Chondrocyte (in vitro differentiated cells): ENCODE measurements at places on chromosomes 6 and 20.

DNA sequence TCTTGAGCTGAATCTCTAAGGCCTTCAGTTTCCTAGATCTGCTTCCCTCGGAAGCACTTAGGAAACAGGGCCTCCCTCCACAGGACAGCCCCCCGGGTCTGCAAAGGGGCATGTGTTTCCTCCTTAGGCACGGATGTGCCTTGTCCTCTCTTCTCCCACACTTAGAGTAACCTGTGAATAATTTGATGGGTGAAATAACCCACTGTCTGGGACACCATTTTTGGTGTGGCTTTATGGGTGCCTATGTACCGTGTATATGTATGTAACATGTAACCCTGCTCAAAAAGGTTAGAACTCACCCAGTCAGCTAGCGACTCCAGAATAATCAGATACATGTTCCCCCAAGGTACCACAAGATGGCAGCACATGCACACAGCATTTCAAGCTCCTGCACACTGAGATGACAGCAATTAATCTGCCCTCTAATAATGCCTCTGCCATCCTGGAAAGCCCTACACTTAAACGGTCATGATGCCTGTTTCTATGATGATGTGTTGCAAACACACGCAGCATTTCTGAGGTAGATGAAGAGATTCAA is 212.0 kb upstream of the PROKR2 start:
- no peaks in the 10 kb centered on the region for H3K36me3 ChIP-seq
- peaks cover 21% of the 10 kb centered on the region for H3K4me1 ChIP-seq
- no peak overlapping the region for H3K4me3 ChIP-seq
- DNase-seq = no peak
- H3K27me3 ChIP-seq = peaks cover 17% of the 10 kb centered on the region

DNA sequence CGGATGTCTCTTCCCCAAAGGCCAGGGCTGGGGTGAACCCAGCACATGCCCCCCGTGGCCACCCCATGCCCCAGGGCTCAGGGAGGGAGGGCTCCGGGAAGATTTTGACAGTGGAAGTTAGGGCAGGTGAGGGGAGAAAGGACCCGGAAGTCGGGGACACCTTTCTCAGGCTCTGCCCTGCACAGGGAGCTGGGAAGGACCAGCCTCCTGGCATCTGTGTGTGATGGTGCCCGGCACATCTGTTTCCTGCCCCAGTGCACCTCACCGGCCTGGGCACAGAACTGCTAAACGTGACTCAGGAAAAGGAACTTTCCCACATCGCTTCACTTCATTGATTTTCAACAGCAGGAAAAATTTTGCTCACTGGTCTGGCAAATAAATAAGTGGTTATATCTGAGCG is 141.1 kb upstream of the AFDN start:
- no peak for DNase-seq
- H3K4me3 ChIP-seq = no peak overlapping the region
- H3K27me3 ChIP-seq = peaks cover 27% of the 10 kb centered on the region
- peaks cover 37% of the 10 kb centered on the region for H3K4me1 ChIP-seq
- peaks cover 1% of the 10 kb centered on the region for H3K36me3 ChIP-seq
- no peak overlapping the region for H3K27ac ChIP-seq

DNA sequence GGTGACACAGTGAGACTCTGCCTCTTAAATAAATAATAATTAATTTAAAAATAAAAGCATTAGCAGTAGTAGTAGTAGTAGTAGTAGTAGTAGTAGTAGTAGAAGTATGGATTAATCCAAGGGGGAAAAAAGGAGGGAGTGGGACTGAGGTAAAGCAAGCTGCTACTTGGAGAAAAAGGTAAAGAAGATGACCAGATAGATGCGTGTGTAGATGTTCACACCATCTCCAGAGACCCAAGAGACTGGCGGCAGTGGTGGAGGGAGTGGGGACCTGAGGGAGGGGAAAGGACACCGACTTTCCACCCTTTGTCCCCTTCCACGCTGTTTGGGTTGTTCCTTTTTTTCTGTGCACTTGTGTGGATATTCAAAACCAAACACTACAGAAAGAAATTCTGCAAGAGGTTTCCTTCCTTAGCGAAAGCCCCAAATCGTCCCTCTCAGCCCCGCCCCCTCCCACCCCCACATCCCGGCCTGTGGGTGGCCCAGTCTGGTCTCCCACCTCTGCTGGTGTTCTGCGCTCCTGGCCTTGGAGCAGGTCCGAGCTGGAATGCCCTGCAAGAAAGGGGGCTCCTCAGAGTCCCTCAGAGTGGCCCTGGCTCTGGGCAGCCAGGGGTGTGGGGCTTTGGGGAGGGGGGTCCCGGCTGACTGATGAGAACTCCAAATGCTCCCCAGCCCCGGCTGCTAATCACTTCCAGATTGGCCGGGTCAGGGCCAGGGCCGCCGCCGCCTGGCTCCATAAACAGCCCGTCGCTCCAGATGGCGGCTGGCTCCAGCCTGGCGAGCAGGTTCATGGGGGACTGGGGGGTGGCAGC is 60.2 kb downstream of the UBE2V1 start:
- no peaks in the 10 kb centered on the region for H3K27me3 ChIP-seq
- H3K36me3 ChIP-seq = no peaks in the 10 kb centered on the region
- no peak for DNase-seq
- no peak overlapping the region for H3K4me3 ChIP-seq

DNA sequence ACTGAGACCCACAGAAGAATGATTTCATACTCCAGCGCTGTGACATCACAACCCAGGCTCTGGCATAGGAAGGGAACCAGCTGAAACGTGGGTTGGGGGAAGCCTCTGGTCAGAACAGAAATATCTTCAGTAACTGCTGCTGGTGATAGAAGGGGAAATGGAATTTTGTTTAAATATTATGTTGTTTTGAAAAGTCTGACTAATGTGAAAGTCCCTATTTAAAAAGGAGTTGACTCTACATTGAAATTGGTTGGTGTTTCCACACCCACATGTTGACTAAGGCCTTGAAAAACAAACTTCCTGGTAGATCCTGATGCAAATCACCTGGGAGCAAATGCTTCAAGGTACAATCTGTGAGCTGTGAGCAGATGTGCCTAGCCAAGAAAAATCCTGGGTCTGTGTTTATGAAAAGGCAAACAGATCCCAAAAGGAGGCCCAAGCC is 24.5 kb upstream of the TCP11 start:
- peak overlapping the region; percentile 71 for H3K27ac ChIP-seq
- H3K36me3 ChIP-seq = peaks cover 1% of the 10 kb centered on the region
- no peak overlapping the region for H3K4me3 ChIP-seq
- peaks cover 33% of the 10 kb centered on the region for H3K4me1 ChIP-seq

DNA sequence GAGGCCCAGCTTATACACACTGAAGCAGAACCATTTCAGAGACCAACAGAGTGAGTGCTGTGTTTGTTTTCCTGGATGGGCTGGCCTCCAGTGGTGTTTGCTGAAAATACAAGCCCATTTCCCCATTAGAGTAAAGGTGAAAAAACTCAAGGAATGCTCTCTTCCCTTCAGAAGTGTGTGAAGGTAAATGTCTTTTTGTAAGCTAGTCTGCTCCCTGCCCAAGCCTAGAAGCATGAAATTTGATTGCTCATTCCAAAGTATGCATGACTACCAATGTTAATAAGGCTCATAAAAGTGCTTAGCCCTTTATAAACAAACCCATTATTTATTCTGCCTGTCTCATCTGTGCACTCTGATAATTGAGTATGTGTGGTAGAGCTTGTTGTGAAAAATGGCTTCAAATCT is 59.1 kb downstream of the ADGRF1 start:
- H3K27me3 ChIP-seq = no peaks in the 10 kb centered on the region
- no peaks in the 10 kb centered on the region for H3K36me3 ChIP-seq
- no peak overlapping the region for H3K4me3 ChIP-seq
- no peak for DNase-seq

DNA sequence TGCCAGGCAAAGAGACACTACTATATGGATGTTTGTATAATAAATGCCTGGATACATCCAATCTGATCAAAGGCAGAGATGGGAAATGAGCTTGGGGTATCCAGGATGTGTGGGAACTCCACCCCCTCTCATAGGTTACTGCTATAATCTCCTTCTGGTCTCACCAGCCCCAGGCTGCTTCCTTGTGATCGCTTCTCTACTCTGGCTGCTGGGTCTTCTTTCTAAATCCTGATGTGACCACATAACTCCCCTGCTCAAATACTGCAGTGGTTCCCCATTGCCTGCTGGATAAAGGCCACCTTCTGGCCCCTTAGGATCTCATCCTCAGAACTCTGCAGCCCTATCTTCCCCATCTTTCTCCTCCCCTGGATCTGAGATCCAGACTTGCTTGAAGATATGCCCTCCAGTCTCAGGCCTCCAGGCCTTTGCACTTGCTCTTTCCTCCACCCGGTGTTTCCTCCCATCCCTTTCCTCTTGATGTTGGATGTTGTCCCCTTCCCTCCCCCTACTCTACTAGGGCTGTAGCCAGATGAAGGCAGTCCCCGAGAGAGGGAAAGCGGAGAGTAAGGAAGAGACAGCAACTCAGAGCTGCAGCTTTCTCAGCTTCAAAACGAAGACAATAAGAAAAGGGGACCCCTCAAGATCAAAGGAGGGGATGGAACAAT is 828 bp upstream of the XKR7 start:
- H3K27ac ChIP-seq = no peak overlapping the region
- peak overlapping the region; percentile 51 for H3K4me3 ChIP-seq
- DNase-seq = no peak
- H3K27me3 ChIP-seq = peaks cover 78% of the 10 kb centered on the region
- no peaks in the 10 kb centered on the region for H3K36me3 ChIP-seq
- H3K4me1 ChIP-seq = peaks cover 7% of the 10 kb centered on the region

DNA sequence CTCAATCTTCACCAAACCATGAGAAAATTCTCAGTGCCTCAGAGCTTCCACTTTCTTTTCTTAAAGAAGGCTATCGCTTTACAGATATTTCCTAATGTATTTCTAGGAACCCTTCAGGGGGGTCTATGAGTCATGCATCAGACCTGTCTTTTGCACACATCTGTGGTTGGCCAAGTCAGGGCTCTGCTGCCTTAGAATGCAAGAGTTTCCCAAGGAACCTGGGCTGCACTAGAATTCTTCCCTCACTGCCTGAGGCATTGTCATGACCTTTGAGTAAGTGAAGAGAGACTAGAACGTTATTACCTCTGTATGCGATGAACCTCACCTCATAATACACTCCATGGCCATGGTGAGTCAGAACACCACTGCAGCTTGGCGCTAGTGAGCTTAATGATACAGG is 365.0 kb upstream of the ID4 start:
- no peak for DNase-seq
- no peak overlapping the region for H3K4me3 ChIP-seq
- H3K36me3 ChIP-seq = no peaks in the 10 kb centered on the region
- H3K4me1 ChIP-seq = peaks cover 11% of the 10 kb centered on the region
- H3K27ac ChIP-seq = peak overlapping the region; percentile 30

- H3K4me3 ChIP-seq = no peak overlapping the region
- no peak for DNase-seq
- peak overlapping the region; percentile 70 for H3K27ac ChIP-seq
- H3K4me1 ChIP-seq = peaks cover 11% of the 10 kb centered on the region
- H3K36me3 ChIP-seq = no peaks in the 10 kb centered on the region
Observed at GRCh38 chr20:9015984-9016324, 52.9 kb upstream of the PLCB4 start.

- no peak for DNase-seq
- H3K27ac ChIP-seq = no peak overlapping the region
- no peaks in the 10 kb centered on the region for H3K36me3 ChIP-seq
Observed at GRCh38 chr20:32602273-32602672, 17.1 kb upstream of the NOL4L start.

- no peaks in the 10 kb centered on the region for H3K27me3 ChIP-seq
- H3K4me3 ChIP-seq = no peak overlapping the region
- no peaks in the 10 kb centered on the region for H3K36me3 ChIP-seq
- H3K4me1 ChIP-seq = no peaks in the 10 kb centered on the region
- no peak for DNase-seq
- no peak overlapping the region for H3K27ac ChIP-seq
Observed at GRCh38 chr6:128641703-128642102, 121.3 kb upstream of the PTPRK start.

- peak overlapping the region; percentile 24 for H3K27ac ChIP-seq
- H3K4me3 ChIP-seq = no peak overlapping the region
- no peaks in the 10 kb centered on the region for H3K27me3 ChIP-seq
- H3K36me3 ChIP-seq = peaks cover 4% of the 10 kb centered on the region
Observed at GRCh38 chr6:37321101-37321500, 32.7 kb upstream of the RNF8 start.

- H3K4me3 ChIP-seq = peak overlapping the region; percentile 98
- peaks cover 44% of the 10 kb centered on the region for H3K4me1 ChIP-seq
- peak overlapping the region; percentile 98 for H3K27ac ChIP-seq
- peaks cover 29% of the 10 kb centered on the region for H3K36me3 ChIP-seq
Observed at GRCh38 chr6:139373928-139374356, 506 bp downstream of the CITED2 start.

DNA sequence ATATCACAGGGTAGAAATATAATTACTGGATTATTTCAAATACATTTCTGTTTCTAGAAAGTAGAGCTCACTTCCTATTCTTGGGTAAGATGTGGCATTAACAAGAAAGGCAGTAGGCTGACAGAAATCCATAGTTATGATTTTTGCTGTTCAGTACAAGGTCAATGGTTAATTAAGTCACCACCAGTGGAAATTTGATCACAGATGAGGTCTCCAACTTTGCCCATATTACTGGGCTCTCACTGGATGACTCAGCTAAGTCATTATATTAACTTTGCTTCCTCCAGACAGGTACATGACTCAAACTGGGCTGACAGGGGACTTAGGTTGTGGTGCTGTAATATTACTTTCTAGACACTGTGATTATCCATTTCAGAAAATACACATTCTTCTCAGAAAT is 212.4 kb downstream of the GRIK2 start:
- no peaks in the 10 kb centered on the region for H3K4me1 ChIP-seq
- DNase-seq = no peak
- H3K36me3 ChIP-seq = peaks cover 7% of the 10 kb centered on the region
- peaks cover 2% of the 10 kb centered on the region for H3K27me3 ChIP-seq
- H3K4me3 ChIP-seq = no peak overlapping the region

DNA sequence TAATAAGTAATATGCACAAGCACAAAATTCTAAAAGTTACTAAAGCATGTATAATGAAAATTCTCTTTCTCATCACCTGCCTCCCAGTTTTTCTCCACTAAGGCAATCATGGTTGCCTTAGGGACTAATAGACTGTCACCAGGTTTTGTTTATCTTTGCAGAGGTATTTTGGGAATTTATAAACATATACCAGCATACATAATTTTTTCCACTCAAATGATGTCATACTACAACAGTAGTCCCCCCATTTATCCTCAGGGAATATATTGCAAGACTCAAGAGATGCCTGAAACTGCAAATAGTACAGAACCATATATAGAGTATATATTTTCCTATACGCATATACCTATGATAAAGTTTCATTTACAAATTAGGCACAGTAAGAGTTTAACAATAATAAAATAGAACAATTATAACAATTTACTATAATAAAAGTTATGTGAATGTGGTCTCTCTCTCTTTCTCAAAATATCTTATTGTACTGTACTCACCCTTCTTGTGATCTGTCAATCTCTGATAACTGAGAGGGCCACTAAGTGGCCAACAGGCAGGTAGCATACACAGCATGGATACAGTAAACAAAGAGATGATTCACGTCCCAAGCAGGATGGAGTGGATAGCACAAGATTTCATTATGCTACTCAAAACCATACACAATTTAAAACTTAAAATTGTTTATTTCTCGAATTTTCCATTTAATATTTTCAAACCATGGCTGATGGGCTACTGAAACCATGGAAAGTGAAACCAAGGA is 19.7 kb downstream of the RBL1 start:
- H3K27ac ChIP-seq = no peak overlapping the region
- DNase-seq = no peak
- H3K27me3 ChIP-seq = no peaks in the 10 kb centered on the region
- H3K4me3 ChIP-seq = no peak overlapping the region
- H3K36me3 ChIP-seq = peaks cover 3% of the 10 kb centered on the region

- no peak overlapping the region for H3K4me3 ChIP-seq
- no peaks in the 10 kb centered on the region for H3K4me1 ChIP-seq
- H3K27me3 ChIP-seq = no peaks in the 10 kb centered on the region
- peaks cover 1% of the 10 kb centered on the region for H3K36me3 ChIP-seq
Observed at GRCh38 chr20:29742699-29743100, 1514.8 kb upstream of the DEFB115 start.

- no peak for DNase-seq
- H3K4me1 ChIP-seq = peaks cover 23% of the 10 kb centered on the region
Observed at GRCh38 chr6:14665827-14666724, 548.5 kb downstream of the CD83 start.
